GM18507 (cell line): ENCODE measurements at places on chromosomes 7 and 10.

- DNase-seq: no peak
Measured at GRCh38 chr7:78226059-78226719, 427.6 kb downstream of the PHTF2 start.

DNA sequence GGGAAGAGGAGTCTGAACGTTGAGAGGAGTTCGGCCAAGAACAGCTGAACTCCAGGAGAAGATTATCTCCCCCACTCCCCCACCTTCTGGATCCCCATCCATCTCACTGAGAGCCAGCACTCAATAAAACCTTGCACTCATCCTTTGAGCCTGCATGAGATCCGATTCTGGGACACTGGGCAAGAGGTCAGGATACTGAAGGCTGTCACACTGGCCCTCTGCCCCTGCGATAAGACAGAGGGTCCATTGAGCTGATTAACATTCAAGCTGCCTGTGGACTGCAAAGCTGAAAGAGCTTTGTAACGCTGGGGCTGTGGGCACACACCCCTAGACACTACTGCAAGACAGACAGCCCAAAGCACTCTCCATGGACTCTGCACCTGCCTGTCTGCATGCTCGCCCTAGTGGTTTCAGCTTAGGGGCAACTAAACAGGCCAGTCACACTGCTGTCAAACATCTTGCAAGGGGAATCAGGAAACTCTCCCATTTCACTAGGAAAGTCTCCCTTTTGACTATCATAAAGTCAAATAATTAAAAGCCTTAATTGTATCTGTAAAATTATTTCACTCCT lies 42.3 kb upstream of the CNTNAP2 start:
- no peak for DNase-seq

DNA sequence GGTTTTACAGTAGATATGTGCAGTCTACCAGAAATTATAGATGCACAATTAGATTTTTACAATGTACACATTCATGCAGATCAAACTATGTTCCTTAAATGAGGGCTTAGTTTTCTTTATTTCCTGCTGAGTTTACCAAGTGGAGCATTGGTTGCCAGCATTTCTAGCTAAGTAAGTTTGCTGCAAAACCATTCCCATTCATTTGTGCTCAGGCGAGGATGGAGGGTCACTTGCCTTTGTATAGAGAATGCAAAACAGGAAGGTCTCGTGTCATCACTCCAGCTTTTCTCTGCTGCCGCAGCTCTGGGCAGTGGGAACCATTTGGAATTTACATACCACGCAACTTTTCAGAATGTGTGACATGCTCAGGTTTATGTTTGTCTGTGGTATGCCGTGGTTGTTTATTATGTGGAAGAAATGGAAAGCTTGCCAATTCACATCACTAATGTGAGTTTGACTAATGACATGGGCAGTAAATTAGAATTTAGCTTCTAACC lies 198.6 kb downstream of the TRIL start:
- no peak for DNase-seq

GRCh38 chr10:87519582-87519981 lies 14.9 kb downstream of the MINPP1 start:
- no peak for DNase-seq

DNA sequence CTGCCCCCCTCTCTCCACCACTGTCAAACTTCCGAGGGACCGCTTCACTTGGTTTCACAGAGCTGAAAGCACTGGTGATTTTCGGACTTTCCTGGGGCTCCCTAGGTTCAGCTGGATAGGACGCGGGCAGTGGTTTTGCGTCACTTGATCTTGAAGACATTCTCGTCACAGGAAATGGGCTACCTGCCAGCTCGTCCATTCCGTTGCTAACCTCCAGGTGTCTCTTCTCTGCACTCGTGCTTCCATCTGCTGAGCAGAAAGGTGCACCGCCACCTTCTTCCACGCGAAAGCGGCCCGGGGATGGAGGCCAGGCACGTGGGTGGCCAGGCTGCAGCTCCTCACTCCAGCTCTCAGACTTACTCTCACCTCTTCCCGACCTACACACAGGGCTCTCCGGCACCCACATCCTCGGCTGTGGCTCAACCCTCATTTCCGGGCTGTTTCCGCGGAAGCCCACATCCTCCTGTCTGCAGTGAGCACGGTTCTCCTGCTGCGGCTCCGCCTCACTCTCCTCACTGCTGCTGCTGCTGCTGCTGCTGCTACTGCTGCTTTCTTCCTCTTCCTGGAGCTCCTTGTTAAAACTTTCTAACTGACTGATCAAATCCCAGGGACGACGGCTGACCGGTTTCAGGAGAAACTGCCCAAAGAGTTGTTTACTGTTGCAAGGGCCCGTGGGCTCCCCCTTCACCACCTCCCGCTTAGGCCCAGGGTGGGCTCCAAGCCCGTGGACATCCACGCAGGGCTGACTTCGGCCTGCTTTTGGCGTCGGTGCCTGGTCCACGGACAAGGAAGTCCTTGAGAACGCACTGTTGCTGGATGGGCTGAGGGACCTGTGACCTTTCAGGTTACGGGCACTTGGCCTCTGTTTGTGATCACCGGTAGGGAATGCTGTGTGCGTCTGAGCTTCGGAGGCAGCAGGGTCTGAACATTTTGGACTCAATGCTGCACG lies 32.1 kb downstream of the JCAD start:
- DNase-seq: peak; percentile 62

DNA sequence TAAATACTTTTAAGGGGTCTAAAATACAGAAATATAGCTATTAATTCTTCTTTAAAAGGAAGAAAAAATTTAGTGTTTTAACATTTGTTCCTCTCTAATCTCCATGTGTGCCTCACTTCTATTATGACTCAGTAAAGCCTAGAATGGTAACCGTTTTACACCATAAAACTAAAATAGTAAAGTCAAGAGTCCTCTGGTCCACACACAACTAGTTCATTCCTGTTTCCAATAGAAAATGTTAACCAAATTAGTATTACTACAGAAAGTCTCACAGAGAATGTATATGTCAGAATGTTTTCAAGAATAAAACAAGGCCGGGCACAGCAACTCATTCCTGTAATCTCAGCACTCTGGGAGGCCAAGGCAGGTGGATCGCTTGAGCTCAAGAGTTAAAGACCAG lies 55.8 kb downstream of the CNOT4 start:
- DNase-seq: no peak

DNA sequence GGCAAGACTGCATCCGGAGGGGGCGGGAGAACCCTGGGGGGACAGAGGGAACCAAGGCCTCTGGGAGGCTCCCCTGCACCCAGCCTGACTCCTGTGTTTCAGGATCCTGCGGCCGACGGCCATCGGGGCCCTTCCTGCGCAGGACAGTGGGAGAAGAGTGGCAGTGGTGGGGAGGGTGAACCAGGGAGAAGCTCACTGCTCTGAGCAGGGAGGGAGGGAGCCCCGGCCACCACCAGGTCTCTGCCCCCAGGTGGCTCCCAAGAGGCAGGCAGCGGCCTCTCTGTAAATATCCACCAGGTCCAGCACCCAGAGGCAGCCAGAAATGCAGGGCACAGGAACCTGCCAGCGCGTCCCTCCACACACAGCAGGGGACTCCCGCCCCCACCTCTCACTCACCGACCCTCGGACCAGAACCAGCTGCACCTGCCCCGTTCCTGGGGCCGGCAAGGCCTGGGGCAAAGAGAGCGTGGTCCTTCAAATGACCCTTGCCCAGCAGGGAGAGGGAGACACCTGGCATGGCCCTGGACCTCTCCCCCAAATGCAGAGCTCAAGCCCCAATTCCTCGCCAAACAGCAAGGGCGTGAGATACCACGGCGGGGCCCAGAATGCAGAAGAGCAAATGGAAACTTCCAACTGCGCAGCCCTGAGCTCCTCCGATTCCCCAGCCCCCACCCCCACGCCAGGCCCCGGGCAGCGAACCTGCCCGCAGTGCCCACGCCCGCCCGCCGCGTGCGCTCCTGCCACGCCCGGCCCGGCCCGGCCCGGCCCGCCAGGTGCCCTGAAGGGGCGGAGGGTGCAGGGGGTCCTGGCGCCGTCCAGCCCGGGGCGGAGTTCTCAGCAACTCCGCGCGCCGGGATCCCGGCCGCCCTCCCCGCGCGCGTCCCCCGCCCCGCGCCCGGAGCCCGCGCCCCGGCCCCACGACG lies 805 bp downstream of the RASGEF1A start:
- DNase-seq: no peak

DNA sequence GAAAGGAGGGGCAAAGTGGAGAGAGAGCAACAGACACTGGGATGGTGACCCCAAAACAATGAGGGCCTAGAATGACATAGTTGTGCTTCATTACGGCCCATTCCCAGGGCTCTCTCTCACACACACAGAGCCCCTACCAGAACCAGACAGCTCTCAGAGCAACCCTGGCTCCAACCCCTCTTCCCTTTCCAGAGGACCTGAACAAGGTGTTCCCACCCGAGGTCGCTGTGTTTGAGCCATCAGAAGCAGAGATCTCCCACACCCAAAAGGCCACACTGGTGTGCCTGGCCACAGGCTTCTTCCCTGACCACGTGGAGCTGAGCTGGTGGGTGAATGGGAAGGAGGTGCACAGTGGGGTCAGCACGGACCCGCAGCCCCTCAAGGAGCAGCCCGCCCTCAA lies 20.7 kb downstream of the PRSS2 start:
- no peak for DNase-seq

DNA sequence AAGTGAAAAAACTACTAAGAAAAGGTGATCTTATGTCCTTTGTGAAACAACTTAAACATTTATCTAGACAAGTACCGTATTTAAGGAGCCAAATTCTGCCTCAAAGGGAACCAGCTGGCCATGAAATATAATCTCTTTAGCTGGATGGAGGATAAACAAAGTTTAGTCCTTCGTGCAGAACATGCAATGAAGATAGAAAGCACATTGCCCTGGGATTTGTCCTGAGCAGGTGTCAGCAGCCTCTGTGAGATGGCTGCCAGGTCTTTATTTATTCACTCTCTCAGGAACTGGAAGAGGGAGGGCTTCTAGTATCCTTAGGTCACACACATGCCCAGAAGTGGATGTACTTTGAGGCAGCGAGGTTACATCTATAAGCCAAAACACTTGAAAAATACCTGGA lies 57.4 kb upstream of the CASD1 start:
- no peak for DNase-seq

- DNase-seq: no peak
Measured at GRCh38 chr10:72445851-72446250, 91.1 kb upstream of the DNAJB12 start.

- DNase-seq: no peak
Measured at GRCh38 chr10:53130337-53130736, 357.8 kb upstream of the MBL2 start.
